ENCODE measurements at places on chromosomes 13 and 19.

DNA sequence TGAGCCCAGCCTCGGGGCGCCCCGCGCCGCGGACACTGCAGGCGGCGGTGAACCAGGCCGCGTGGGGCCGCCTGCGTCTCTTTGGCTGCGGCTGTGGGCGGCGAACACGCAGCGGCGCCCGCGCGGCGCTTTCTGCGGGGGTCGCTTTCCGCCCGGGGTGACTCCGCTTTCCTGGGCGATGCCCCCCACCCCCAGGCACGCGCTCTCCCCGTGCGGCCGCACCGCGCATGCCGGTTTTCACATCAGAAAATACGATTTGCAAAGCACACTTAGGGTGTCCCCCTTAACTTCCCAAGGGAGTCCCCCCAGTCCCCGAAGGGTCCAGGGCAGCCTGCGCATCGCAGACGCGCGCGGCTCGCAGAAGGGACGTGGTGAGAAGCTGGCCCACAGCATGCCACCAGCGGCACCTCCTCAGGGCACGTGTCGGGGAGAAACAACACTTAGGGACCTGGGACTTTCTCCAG lies 5.3 kb downstream of the F7 start:
- no peak for DNase-seq

DNA sequence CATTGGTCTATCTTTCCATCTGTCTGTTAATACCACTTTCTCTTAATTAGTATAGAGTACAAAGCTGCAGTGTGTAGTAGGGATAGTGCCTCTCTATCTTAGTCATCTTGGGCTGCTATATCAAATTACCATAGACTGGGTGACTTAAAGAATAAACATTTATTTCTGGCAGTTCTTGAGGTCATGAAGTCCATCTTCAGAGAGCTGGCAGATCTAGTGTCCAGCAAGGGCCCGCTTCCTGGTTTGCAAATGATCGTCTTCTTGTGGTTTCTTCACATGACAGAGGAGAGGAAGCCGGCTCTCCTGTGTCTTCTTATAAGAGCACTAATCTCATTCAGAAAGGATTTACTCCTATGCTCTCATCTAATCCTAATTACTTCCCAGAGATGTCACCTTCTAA lies 6.1 kb downstream of the ZNF700 start:
- DNase-seq: no peak

DNA sequence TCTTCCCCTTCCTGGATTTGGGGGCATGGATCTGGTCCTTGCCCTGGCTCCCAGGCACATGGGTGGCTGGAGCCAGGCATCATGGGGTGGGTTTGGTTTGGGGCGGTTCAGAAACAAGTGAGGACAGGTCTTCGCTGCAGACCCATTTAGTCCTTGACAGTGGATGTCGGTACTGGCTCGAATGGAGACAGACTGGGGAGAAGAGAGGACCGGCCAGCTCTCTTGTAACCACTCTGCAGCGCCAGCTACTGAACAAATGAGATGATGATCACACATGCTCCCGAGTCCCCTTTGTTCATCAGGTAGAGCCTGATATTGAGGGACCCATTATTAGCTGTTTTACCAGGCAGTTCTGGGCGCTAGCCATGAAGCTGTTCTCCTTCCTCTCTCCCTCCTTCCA lies 64.5 kb downstream of the CHST8 start:
- DNase-seq: no peak

DNA sequence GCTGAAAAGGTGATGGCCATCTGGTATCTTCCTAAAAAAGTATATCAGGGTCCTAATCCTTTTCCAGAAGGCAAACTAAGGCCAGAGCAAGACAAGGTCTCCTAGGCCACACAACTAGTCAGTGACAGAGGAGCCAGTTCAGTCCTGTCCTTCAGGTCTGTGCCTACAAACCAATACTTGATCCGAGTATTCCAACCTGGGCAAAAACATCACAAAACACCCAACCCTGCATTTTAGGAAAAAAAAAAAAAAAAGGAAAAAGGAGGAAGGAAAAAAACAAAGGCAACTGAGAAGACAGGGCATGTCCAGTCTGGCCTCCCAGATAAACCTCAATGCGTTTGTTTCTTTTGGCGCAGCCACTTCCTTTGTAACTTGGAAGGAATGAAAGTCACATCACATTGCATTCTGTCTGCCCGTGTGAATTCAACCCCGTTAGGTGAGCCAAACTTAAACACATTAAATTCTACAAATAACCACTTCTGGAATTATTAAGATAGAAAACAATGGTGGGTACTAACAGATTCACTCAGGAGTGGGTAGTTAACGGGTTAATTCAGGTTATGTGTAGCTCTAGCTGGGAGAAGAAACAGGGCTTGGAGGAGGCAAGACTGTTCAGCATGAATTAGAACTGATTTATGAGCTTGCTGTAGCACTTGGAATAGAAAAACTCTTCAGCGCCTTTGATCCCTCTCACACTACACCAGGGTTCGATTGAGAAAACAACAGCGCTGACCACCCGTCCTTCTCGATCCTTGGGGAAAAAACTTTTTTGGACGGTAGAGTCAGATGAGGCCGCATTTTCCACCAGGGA lies 43.0 kb upstream of the HNRNPA1L2 start:
- no peak for DNase-seq

DNA sequence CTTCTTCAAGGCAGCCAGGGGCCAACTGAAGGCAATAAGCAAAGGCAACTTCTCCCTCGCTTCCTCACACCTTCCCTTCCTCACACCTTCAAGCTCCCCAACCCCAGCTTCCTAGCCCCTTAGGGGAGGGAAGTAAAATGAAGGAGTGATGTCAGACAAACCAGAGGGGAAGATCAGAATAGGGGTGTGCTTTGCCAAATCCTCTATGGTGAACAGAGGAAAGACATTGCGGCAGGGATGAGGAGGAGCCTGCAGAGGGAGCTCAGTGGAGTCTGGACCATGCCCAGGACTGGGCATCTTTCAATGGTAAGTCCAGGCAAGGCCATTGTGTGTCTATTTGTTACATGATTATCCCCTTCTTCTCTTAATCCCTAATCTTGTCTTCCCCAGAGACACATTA lies 164.0 kb downstream of the TSHZ3 start:
- DNase-seq: no peak

DNA sequence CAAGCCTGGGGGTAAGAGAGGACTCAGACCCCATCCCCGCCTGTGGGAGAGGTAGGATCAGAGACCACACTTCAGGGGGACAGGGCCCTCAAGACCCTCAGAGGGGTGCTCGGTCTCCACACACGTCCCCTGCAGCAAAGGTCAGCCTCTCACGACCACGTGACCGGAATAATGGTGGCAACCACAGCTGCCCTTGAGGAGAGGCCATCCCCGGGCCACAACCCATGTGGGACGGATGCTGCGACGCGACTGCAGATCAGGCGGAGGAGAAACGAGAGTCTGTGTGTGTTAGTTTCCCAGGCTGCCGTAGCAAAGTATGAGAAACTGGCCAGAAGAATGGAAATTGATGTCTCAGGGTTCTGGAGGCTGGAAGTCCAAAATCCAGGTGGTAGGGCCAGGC lies 8.9 kb downstream of the MED25 start:
- no peak for DNase-seq

DNA sequence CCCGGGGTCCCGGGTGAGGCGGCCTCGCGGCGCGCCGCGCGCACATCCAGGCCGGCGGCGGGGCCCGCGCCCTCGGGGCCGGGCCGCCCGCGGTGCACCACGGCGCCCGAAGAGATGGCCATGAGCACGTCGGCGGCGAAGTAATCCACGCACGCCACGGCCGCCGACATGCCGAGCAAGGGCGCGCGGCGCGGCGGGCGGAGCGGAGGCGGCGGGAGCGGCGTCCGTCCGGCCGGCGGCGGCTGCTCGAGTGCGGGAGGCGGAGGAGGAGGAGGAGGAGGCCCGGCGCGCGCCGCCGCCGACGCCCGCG lies at the start of gene KLF16:
Gene KLF16 (minus strand): TSS at position 252 of the 310 bp plus-strand sequence. CDS start 82 bp downstream, at position 170.
- no peak for DNase-seq

GRCh38 chr13:42485272-42485671 lies 88.7 kb upstream of the TNFSF11 start:
- DNase-seq: no peak

GRCh38 chr19:39915101-39915847 lies 19.2 kb downstream of the FCGBP start:
- no peak for DNase-seq

GRCh38 chr13:107020393-107020792 lies 452.5 kb upstream of the ARGLU1 start:
- no peak for DNase-seq

DNA sequence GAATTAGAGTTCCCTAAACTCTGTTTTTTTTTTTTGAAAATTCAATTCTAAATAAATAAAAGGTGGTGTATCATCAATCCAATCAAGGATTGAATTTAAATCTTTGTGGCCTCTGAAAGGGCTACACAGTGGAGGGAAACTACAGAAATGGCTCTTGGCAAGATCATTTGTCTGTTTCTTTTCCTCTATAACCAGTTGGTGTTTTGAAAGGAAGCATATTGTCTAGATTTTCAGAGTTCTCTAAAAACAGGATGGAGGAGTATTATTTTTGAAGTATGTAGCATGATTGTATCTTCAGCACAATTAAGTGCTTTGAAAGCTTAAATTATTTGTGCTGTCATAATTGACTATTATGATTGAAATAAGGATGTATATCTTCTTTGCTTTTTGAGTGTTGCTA lies 29.8 kb downstream of the WASF3 start:
- DNase-seq: no peak

Data from CD4-positive, alpha-beta T cell treated with Interleukin-21 for 1 hour (primary cell).